Pancreas (tissue), 10 donors: ENCODE measurements at places on chromosomes 6 and 20.

DNA sequence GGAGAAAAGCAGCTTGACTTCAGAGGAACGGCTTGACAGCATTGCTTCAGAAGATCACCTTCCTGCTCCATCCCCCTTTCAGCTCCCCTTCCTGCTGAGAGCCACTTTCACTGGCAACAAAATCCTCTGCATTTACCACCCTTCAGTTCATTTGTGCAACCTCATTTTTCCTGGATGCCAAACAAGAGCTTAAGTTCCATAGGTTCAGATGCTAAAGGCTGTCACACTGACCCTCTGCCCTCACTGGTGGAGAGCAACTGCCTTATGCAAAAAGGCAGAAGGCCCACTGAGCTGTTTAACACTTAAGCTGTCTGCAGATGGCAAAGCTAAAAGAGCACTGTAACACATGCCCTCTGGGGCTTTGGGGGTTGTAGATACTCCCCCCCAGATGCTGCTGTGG, 131.2 kb upstream of the SPACA1 start:
- DNase-seq = no peak

- no peak for DNase-seq
Observed at GRCh38 chr6:7513529-7513928, 27.9 kb upstream of the DSP start.

DNA sequence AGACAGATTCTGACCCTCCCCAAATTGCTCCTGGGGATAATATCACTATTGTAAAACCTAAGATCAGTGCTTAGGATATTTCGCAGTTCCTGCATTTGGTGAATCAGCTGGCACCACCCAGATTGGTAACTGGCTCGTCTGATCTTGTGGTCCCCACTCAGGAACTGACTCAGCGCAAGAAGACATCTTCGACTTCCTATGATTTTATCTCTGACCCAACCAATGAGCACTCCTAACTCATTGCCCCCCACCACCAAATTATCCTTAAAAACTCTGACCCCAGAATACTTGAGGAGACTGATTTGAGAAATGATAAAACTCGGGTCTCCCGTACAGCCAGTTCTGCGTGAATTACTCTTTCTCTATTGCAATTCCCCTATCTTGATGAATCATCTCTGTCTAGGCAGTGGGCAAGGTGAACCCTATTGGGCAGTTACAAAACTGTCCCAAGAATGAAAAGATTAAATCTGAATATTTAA, 55.7 kb upstream of the PRND start:
- DNase-seq = no peak

DNA sequence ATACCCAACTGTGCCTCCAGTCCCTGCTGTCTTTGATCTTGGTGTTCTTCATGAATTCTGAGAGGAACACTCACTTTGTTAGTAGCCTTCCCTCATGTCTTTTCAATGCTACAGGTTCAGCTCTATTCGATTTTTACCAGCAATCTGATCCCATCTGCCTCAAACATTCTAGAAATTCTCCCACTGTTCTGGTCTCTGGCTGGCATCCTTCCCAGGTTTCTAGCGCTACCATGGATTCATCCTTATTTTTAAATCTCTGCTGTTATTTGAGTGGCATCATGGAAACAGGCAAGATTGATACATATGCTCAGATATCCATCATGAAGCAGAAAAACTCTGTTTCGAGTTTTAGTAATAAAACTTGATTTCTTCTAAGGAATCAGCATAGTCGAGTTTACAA, 94.8 kb downstream of the GRM1 start:
- DNase-seq = no peak

DNA sequence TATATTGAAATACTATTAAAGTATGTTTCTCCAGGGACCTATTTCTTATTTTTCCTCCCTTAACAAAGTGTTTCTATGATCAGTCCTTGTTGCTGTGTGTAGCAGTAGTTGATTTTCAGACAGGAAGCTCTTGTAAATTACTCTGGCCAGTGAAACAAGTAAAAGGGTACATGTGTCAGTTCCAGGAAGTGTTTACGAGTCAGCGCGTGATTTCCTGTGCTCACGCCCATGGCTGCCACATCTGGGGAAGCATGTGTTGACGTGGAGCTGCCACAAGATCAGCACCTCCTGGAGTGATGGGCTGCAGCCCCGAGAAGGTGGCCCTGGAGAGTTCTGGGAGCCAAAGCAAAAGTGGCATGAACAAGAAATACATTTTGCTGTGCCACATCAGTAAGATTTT, 38.6 kb upstream of the GGTLC1 start:
- DNase-seq = peak; percentile 30

GRCh38 chr6:47402081-47402480, 75.5 kb upstream of the CD2AP start:
- no peak for DNase-seq

DNA sequence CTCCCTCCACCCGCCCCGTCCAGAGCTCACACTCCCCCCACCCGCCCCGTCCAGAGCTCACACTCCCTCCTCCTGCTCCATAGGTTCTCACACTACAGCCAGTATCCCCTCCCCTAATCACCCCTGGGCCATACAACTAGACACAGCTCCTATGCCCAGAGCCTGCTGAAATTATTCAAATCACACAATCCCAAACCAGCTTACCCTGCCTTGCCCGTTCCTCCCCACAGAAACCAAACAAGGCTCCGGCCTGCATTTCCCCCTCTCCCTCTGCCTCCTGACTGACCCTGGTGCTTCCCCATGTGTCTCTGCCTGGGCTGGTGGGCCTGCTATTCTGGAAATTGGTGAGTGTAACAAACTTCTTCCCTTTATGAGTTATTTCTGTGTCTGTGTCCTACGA, 18.6 kb downstream of the SLC2A4RG start:
- DNase-seq = no peak

- DNase-seq = no peak
Observed at GRCh38 chr6:157442291-157442690, 61.3 kb downstream of the ZDHHC14 start.

DNA sequence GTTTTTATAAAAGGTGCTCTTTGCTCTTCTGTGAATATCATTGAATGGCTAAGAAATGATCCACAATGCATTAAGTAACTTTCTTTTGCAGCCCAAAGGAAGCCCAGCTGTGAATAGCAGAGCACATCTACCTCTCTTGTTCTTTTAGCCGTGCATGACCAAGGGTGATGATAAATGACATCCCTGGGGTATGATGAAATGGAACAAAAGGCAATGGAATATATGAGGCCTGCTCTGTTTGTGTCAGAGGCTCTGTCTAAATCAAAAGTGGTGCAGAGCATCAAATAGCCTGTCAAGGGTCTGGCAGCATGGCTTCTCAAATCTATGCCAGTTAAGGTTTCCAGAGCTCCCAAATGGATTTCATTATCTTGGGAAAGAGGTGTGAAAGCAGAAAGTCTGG, 362.6 kb upstream of the RNF217 start:
- no peak for DNase-seq

- DNase-seq = peak; percentile 63
Observed at GRCh38 chr20:1212607-1213396, 9.5 kb downstream of the C20orf202 start.

GRCh38 chr6:109321752-109322151, 60.5 kb downstream of the CD164 start:
- DNase-seq = no peak

GRCh38 chr6:6997263-6998193, 110.2 kb upstream of the RREB1 start:
- DNase-seq = no peak

- DNase-seq = no peak
Observed at GRCh38 chr6:143642403-143642802, 35.4 kb upstream of the PHACTR2 start.

GRCh38 chr6:16759181-16759645, 2.0 kb downstream of the ATXN1 start:
- no peak for DNase-seq

DNA sequence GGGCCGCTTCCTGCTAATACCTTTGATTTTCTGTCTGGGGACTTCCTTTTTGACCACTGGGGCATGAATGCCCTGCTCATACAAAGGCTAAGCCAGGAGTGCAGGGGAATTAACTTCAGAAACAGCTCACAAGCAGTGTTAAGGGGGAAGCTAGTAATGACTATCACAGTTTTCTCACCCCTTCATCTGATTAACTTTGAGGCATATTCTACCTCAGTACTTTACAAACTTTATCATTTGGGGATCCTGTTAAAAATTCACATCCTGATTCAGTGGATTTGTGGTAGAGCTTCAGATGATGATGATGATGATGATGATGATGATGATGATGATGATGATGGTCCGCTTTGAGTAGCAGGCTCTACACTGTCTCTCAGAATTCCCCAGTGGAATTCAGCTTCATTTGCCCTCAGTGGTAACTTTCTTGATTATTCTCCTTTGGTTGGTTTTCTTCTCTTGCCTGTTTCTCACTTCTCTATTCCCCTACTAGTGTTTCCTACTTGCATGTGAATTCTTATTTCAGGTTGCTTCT, 78.4 kb upstream of the TMEM170B start:
- DNase-seq = no peak

DNA sequence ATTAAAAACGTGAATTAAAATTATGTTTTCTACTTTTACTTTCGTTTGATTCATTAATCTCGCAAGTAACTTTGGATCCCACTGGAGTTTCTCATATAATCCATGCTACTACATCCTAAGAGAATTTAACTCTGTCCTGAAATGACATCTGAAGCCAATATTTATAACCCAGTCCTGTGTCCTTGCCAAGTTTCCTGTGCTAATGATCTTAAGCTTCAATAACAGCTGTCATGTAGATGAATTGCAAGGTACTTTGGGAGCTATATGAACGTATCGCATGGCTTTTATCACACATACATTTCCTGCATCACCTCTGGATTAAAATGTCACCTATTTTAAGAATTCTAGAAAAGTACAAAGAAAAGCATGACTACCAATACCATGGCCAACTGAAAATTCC, 833.8 kb upstream of the CITED2 start:
- DNase-seq = no peak
